HuH-7.5 (cell line): ENCODE measurements at places on chromosomes 11 and 22.

GRCh38 chr11:110797453-110797852, 85.2 kb upstream of the ARHGAP20 start:
- no peak for DNase-seq

- DNase-seq: no peak
Observed at GRCh38 chr11:128629516-128630106, 42.3 kb upstream of the ETS1 start.

GRCh38 chr22:49815641-49816091, 12.0 kb downstream of the BRD1 start:
- no peak for DNase-seq

GRCh38 chr11:71150859-71151258, 101.5 kb downstream of the SHANK2 start:
- DNase-seq: no peak

GRCh38 chr11:82826526-82826925, 73.7 kb downstream of the PRCP start:
- no peak for DNase-seq
